Upper lobe of left lung (tissue), 6 donors: ENCODE measurements at places on chromosomes 6 and 20. TPM values are rescaled to one million over a fixed set of nuclear protein-coding genes. Genes with fewer than 3 reads are reported as not detected.
A peak's percentile ranks its signal among the peaks of the same experiment; 100 is the strongest.

DNA sequence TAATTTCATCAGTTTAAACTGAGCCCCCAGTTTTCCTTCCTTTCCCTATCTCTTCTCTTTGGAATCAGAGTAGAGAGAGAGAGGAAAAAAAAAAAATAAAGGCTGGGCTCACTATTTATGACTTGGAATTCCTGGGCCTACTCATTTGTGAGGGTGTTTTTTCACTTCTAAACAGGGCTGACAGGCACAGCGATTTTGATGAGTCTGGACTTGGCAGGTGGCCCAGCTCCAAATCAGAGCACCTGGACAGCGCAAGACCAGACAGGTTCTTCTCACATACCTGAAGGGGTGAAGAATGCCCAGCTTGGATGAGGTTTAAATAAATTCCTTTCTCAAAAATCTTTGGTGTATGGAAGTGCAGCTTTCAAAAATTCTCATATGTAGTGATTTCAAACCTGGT is 122.2 kb downstream of the KIF13A start:
- no peak overlapping the region for H3K4me3 ChIP-seq
- H3K4me1 ChIP-seq: peaks cover 28% of the 10 kb centered on the region
- no peaks in the 10 kb centered on the region for H3K36me3 ChIP-seq
- peak overlapping the region; percentile 46 for H3K27ac ChIP-seq
- no peak for DNase-seq

VGLL2 gene
- total RNA-seq: not detected

DNA sequence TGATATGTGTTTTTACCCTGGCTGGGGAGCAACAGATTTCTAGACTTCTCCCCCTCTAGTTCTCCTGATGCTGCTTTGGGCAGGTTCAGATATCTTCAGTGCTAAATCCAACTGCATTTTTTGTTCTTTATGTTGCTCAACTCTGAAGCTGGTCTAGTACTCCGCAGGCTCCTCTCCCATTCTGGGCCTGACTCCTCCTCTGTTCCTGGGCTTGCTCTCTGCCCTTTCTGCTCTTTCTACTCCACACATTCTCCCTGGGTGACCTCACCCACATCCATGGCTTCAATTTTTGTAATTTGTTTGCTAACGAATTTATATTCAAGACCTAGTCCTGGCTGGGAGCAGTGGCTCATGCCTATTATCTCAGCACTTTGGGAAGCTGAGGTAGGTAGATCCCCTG is 6.4 kb downstream of the FYN start:
- no peak for DNase-seq
- no peak overlapping the region for H3K27ac ChIP-seq
- H3K4me1 ChIP-seq: peaks cover 17% of the 10 kb centered on the region
- no peaks in the 10 kb centered on the region for H3K36me3 ChIP-seq
- no peaks in the 10 kb centered on the region for H3K27me3 ChIP-seq

DNA sequence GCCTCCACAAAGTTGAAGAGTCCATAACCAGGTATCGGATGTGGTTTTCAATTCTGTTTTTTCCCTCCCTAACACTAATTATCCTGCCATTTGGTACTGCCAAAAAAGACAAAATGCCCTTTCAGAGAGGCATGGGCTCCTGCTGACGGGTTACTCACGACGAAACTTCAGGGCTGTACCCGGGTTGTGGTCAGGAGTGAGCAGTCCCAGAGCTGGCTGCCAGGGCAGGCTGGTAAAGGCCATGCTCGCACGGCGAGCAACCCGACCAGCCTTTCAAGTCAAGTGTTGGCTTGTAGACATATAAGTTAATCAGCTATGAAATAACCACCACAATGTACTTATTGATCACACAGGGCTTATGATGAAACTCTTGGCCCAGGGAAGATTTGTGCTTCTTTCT is 152.5 kb downstream of the FOXC1 start:
- no peaks in the 10 kb centered on the region for H3K27me3 ChIP-seq
- H3K27ac ChIP-seq: no peak overlapping the region
- DNase-seq: no peak
- no peak overlapping the region for H3K4me3 ChIP-seq
- no peaks in the 10 kb centered on the region for H3K36me3 ChIP-seq

GRCh38 chr20:10090588-10091166 is 55.9 kb downstream of the ANKEF1 start:
- no peak overlapping the region for H3K4me3 ChIP-seq
- H3K4me1 ChIP-seq: no peaks in the 10 kb centered on the region
- no peak overlapping the region for H3K27ac ChIP-seq
- no peaks in the 10 kb centered on the region for H3K36me3 ChIP-seq
- no peaks in the 10 kb centered on the region for H3K27me3 ChIP-seq
- no peak for DNase-seq

GRCh38 chr6:135651964-135652755 is 154.6 kb upstream of the AHI1 start:
- H3K27me3 ChIP-seq: no peaks in the 10 kb centered on the region
- no peak overlapping the region for H3K27ac ChIP-seq
- no peaks in the 10 kb centered on the region for H3K36me3 ChIP-seq
- H3K4me3 ChIP-seq: no peak overlapping the region

DNA sequence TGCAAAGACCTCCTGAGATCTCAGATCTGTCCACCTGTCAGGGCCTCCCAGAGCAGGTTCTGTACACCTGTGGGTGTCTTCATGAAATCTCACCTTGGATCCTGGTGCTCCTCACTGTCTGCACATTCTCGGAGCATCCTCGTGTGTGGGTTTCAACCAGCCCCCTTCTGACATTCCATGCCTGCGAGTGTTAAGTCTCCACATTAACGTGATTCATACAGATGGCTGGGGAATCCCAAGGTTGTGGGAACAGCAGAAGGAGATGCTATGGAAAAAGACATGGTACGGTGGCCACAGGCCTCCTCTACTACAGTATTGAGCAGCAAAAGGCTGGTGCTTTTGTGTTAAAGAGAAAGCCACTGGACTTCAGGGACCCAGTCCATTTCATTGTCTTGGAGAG is 556.5 kb downstream of the DHX35 start:
- H3K27me3 ChIP-seq: no peaks in the 10 kb centered on the region
- H3K4me1 ChIP-seq: no peaks in the 10 kb centered on the region
- H3K4me3 ChIP-seq: no peak overlapping the region

GRCh38 chr20:47269309-47270165 is 87.0 kb downstream of the ZMYND8 start:
- peaks cover 18% of the 10 kb centered on the region for H3K4me1 ChIP-seq
- H3K4me3 ChIP-seq: no peak overlapping the region

GRCh38 chr20:17688965-17689364 is 6.9 kb upstream of the RRBP1 start:
- H3K4me1 ChIP-seq: peaks cover 4% of the 10 kb centered on the region
- H3K27ac ChIP-seq: no peak overlapping the region

DNA sequence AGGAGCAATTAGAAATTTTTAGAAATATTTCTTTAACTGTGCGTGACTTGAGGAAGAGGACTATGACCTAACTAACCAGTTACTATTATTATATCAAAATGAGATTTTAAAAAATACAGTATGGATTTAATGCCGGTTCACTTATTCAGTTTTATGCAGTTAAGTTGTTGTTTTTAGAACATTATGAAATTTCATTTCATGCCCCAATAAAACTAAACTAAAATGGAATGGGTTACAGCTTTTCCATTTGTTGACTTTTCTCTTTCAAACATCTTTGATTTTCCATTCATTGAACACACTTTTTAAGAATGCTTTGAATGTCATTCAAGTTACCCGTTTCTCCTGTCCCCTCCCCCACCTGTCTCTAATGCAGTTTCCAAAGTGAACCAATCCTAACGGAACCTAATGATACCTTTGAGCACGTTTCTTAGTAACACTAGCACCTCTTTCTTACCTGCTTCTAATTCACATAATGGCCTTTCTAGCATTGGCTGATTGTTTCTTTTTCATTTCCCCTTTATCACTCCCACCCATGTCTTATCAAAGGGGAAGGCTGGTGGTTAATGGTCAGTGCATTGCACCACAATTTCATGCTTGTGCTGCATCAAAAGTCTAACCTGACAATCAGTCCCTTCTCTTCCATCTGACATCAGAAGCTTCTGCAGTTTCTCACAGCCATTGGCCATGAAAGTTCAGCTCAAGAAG is 262.2 kb upstream of the TAB2 start:
- no peak for DNase-seq
- no peak overlapping the region for H3K4me3 ChIP-seq
- no peaks in the 10 kb centered on the region for H3K27me3 ChIP-seq
- no peaks in the 10 kb centered on the region for H3K36me3 ChIP-seq
- H3K27ac ChIP-seq: no peak overlapping the region

DNA sequence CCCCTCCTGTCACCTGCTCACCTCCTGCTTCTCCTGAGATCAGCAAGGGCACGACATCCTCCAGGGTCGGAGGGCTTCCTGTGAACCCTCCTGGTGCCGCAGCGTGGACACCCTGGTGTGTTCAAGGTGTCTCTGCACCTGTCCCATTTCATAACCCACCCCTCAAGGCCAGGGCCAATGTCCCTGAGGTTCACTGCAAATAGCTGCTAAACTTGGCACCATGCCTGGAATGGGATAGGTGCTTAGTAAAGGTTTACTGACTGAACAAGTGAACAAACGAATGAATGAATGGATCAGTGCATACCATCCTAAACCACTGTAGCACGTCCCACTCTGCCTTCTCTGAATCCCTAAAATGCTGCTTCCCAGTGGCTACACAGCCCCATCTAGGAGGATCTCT is 35.0 kb downstream of the SIRPA start:
- H3K36me3 ChIP-seq: peaks cover 2% of the 10 kb centered on the region
- no peaks in the 10 kb centered on the region for H3K27me3 ChIP-seq
- H3K4me1 ChIP-seq: no peaks in the 10 kb centered on the region
- no peak overlapping the region for H3K4me3 ChIP-seq

GRCh38 chr6:136077834-136078576 is 172.1 kb downstream of the MTFR2 start:
- H3K27ac ChIP-seq: no peak overlapping the region
- H3K36me3 ChIP-seq: no peaks in the 10 kb centered on the region
- no peaks in the 10 kb centered on the region for H3K4me1 ChIP-seq
- H3K27me3 ChIP-seq: no peaks in the 10 kb centered on the region

DNA sequence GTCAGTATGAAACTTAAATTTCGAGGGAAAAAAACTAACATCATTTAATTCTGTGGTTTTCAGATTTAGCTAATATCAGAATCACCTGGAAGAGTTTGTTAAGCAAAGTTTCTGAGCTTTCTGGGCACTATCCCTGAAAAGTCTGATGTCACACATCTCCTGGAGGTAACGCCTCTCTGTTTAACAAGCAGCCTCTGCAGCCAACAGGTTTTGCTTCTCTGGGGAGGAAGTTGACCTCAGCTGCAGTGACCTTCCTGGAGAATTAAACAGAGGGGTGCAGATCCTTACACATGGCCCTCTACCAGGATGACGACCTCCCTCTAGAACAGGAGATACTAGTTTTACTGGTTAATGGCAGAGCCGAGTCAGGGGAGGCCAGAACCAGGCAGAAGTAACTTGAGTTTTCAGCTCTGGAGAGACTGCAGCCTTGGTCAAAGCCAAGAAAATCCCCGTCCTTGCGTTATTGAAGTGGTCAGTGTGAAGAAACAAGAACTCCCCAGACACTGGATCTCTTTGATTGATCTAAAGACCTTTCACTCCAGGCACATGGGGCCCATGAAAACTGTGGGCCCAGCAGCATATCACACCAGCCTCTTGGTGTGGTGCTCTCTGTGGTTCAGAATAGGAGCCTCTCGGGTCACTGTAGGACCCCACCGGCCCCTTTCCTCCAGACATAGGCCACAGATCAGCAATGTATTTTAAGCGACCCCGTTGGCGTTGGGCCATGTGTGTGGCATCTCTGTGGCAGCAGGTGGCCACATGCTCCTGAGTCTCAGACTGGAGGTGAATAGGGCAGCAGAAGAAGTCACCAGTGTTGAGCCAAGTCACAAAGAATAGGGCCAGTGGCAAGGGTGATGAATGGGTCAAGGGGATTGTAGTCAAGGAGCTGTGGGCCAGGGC is 33.4 kb upstream of the CCR6 start:
- H3K27me3 ChIP-seq: no peaks in the 10 kb centered on the region
- no peak for DNase-seq
- no peak overlapping the region for H3K27ac ChIP-seq
- no peaks in the 10 kb centered on the region for H3K4me1 ChIP-seq
- H3K4me3 ChIP-seq: no peak overlapping the region
- H3K36me3 ChIP-seq: no peaks in the 10 kb centered on the region

- H3K36me3 ChIP-seq: no peaks in the 10 kb centered on the region
- H3K27me3 ChIP-seq: no peaks in the 10 kb centered on the region
- H3K4me3 ChIP-seq: peak within 1 kb of the TSS; percentile 32
- peaks cover 15% of the 10 kb centered on the region for H3K4me1 ChIP-seq
- DNase-seq: no peak
- H3K27ac ChIP-seq: peak within 1 kb of the TSS; percentile 81
Measured at GRCh38 chr20:64049060-64049877, at the start of gene SOX18. SOX18 (minus strand) TSS chr20:64049639; CDS start chr20:64049516, 123 bp downstream.

STX7 gene
- 23.2 TPM for total RNA-seq

DNA sequence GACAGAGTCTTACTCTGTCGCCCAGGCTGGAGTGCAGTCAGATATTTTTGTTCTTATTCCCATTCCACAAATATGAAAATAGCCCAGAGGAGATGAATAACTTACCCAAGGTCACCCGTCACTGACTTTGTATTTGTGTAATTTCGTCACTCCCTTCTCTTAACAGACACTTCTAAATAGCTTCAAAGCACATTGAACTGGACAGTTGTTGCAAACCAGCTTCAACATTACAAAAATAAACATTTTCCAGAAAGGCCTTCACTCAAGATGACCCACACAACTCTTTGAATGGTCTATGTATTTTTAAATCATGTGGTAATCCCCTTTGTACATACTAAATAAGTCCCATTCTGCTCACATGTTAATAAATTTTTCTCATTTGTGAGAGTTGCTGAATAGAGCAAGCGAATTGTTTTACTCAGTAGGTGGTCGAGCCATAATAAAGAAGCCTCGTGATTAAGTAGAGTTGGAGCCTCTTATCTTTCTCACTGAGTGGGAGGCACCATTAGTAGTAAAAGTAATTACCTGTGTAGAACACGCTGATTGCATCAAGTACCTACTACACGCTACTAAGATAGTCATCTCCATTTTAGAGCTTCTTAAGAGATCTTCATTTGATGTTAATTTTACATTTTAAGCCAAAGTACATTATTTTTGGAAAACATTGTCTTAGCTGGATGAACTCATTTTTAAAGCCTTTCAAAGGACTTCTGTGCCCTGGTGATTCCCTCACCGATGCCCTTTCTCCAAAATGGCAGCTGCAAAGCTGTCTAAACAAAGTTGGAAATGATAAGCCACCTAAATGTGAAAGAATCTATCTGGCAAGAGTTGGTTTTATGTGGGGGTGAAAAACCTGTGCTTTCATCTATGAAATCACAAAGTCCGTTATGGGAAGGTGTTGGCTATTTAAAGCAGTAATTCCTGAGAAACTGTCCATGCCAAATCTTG is 110.0 kb downstream of the TSHZ2 start:
- DNase-seq: no peak
- H3K4me3 ChIP-seq: no peak overlapping the region
- no peaks in the 10 kb centered on the region for H3K36me3 ChIP-seq
- H3K4me1 ChIP-seq: peaks cover 10% of the 10 kb centered on the region

DNA sequence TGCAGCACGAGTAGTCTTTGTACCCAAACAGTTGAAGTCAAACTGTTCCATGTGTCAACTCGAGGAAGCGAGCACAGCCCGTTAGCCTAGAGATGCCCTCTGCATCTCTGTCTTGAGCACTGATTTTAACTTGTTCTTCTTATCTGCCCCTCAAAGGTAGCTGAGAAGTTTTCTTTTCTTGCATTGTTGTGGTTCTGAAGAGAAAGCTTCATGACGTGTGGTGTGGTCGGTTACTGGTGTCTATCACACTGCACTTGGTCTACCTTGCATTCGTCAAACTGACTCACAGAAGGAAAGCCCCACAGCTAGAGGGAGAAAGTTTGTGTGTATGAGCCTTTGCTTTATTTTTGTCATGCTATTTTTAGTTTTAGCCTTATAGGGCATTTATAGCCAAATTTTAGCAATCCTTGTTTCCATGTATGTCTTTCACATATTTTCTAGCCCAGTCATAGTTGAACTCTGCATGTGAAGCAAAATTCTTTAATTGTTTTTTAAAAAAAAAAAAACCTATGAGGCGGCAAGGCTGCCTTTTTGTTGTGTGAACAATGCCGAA is 115.1 kb downstream of the JAG1 start:
- no peak overlapping the region for H3K4me3 ChIP-seq
- peaks cover 9% of the 10 kb centered on the region for H3K4me1 ChIP-seq
- no peak overlapping the region for H3K27ac ChIP-seq
